ENCODE measurements at places on chromosomes 3 and 15.
A peak's percentile ranks its signal among the peaks of the same experiment; 100 is the strongest.

GRCh38 chr3:170355738-170356595 is 1.5 kb upstream of the SKIL start:
- no peak for DNase-seq

GRCh38 chr3:197224034-197224444 is 74.4 kb downstream of the DLG1 start:
- peak; percentile 25 for DNase-seq

DNA sequence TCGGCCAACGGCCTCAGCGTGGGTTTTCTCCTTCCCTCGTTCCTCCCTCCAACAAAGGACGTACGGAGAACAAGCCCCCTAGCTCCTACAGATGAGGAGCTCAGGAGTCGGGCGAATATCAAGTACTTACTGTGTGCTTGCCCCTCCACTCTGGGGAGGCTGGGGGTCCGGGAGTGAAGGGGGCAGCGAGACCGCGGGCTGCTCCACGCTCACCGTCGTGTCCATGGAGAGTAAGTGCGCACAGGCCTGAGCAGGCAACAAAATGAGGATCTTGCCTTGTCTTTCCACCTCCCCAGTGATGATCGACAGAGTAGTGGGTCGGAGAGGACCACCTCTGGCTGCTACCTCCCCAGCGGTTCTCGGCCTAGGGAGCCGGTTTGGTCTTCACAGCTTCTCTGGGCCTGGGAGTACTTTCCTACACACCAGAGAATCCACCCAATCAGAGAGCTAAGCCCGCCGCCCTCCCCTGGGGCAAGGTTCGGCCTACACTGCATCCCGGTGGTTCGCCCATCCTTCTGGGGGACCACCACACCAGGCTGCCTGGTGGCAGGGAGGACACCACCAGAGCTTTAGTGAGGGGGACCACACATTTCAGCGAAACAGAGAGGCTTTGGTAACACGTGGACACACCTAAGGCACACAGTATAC is 603 bp upstream of the TRANK1 start:
- no peak for DNase-seq

- DNase-seq: no peak
Observed at GRCh38 chr3:15345066-15345607, 12.8 kb upstream of the SH3BP5 start.

GRCh38 chr15:101320501-101321052 is 25.5 kb upstream of the SNRPA1 start:
- no peak for DNase-seq

- DNase-seq: no peak
Observed at GRCh38 chr3:45551214-45552010, 43.1 kb upstream of the LIMD1 start.
